ENCODE measurements at places on chromosomes 5 and 9. TPM values are rescaled to one million over a fixed set of nuclear protein-coding genes. Genes with fewer than 3 reads are reported as not detected.

GRCh38 chr9:1964093-1964492, 51.1 kb upstream of the SMARCA2 start:
- no peak overlapping the region for H3K4me3 ChIP-seq
- H3K36me3 ChIP-seq, result no peaks in the 10 kb centered on the region
- DNase-seq, result no peak
- H3K27me3 ChIP-seq, result no peaks in the 10 kb centered on the region

- no peak overlapping the region for H3K4me3 ChIP-seq
- H3K36me3 ChIP-seq, result no peaks in the 10 kb centered on the region
- H3K27ac ChIP-seq, result no peak overlapping the region
- H3K4me1 ChIP-seq, result no peaks in the 10 kb centered on the region
- H3K27me3 ChIP-seq, result no peaks in the 10 kb centered on the region
These were observed 10.6 kb upstream of the SLC25A48 start for GRCh38 chr5:135823881-135824280.

DNA sequence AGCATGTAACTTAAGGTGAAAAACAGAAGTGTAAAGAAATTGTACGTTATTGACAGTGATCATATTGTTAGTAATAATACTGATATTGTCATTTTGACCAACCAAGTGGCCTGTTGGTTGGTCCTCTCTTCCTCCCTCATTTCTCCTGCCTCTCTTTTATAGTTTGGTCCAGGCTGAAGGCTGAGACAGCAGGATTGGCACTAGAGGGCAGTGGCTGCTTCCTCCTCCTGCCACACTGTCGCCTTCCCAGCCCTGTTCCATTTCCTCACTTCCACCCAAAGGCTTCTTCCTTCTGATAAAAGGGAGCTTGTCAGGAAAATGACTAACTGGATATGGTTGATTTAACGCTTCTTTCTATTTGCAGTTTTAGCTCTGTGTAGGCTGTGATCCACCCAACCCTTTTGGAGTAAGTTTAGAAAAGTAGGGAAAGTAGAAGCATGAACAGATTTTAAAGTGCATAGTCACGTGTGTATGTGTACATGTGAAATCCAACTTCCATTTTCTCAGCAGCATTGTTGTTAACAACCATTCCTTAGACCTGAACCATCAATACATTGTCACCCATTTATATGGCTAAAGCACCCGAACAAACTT, 35.6 kb downstream of the PTCD2 start:
- H3K4me3 ChIP-seq, result no peak overlapping the region
- peaks cover 8% of the 10 kb centered on the region for H3K36me3 ChIP-seq
- H3K27me3 ChIP-seq, result no peaks in the 10 kb centered on the region
- no peak for DNase-seq

GRCh38 chr5:119274030-119274766, 81.6 kb upstream of the TNFAIP8 start:
- H3K36me3 ChIP-seq, result no peaks in the 10 kb centered on the region
- H3K27me3 ChIP-seq, result no peaks in the 10 kb centered on the region
- no peak overlapping the region for H3K4me3 ChIP-seq

DNA sequence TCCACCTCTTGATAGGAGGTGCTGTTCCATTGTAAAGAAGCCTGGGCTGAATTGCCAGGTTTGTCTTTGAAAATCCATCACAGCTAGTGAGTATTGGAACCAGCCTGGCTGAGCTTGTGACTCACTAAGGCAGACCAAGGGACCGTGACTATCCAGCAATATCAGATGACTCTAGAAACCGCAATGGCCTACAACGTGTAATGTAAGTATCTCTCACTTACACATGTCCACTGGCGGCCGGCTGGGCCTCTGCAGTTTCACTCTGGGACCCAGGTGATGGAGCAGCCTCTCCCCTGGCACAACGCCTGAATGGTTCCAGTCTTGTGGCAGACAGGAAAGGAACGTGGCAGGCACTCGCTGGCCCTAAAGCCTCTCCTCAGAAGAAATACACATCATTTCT, 3.1 kb upstream of the HRH2 start:
- H3K27me3 ChIP-seq, result peaks cover 4% of the 10 kb centered on the region
- no peak overlapping the region for H3K27ac ChIP-seq
- no peaks in the 10 kb centered on the region for H3K36me3 ChIP-seq
- H3K4me1 ChIP-seq, result peaks cover 14% of the 10 kb centered on the region
- DNase-seq, result no peak
- no peak overlapping the region for H3K4me3 ChIP-seq

DNA sequence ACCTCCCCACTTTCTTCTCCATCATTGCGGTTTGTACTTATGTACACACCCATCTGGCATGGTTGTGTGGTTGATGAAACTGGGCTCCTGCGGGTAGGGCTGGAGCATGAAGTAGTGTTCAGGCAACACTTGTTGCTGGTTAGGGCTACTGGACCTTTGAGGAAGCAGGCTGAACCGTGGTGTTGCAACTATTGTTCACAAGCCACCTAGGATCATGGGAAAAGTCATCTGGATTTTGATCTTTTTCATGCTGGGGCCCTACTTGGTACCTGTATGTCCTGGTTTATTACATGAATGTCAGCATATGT, 40.1 kb upstream of the TIFAB start:
- H3K36me3 ChIP-seq, result no peaks in the 10 kb centered on the region
- H3K27ac ChIP-seq, result no peak overlapping the region
- DNase-seq, result no peak
- peaks cover 37% of the 10 kb centered on the region for H3K4me1 ChIP-seq
- H3K27me3 ChIP-seq, result peaks cover 33% of the 10 kb centered on the region

DNA sequence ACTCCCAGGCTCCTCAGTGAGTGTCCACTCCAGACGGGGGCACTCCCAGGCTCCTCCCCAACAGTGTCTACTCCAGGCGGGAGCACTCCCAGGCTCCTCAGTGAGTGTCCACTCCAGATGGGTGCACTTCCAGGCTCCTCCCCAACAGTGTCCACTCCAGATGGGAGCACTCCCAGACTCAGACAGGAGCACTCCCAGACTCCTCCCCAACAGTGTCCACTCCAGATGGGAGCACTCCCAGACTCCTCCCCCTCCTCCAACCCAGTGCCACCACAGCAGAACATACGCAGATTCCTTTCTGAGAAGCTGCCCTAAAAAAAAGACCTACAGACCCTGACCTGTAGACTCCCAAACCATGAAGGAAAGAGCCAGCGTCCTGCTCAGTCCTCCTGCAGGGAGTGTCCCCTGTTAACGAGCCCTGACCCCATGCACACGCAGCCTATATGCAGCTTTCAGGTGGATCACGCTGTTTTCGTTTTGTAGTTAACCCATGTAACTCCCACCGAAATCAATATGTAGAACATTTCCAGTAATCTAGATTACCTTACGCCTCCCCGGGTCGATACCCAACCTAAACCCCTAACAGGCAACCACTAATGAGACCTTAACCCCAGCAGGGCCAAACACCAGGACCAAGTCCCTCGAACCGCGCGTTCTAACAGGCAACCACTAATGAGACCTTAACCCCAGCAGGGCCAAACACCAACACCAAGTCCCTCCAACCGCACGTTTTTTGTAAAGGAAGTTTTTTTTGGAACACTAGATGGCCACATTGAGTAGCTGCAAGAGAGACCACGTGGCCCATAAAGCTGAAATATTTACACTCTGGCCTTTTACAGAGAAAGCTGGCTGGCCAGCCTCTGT, 15.7 kb downstream of the PNPLA7 start:
- H3K27ac ChIP-seq, result no peak overlapping the region
- no peaks in the 10 kb centered on the region for H3K36me3 ChIP-seq
- no peak overlapping the region for H3K4me3 ChIP-seq
- H3K4me1 ChIP-seq, result no peaks in the 10 kb centered on the region
- H3K27me3 ChIP-seq, result no peaks in the 10 kb centered on the region
- DNase-seq, result peak; percentile 41

GRCh38 chr5:82735160-82735789, 341.9 kb downstream of the TMEM167A start:
- H3K4me1 ChIP-seq, result peaks cover 4% of the 10 kb centered on the region
- DNase-seq, result peak; percentile 71
- H3K4me3 ChIP-seq, result no peak overlapping the region
- no peaks in the 10 kb centered on the region for H3K36me3 ChIP-seq
- no peaks in the 10 kb centered on the region for H3K27me3 ChIP-seq

DNA sequence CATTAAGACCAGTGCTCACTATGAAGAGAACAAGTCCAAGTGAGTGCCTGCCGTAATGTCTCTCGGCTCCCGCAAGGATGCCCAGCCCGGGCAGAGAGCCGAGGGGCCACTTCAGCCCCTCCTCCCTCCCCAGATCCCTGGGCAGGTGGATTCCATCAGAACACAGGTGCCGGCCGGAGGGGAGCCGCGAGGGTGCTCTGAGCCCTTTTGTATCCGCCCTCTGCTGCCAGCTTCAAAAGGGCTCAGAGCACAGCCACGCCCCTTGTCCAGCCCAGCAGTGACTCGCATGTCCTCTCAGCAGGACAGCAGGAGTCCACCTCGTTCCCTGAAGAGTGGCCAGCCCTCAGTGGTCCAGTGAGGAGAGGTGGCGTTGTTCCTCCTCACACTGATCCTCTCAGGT, 43.9 kb downstream of the CYFIP2 start:
- no peak overlapping the region for H3K27ac ChIP-seq
- no peak for DNase-seq
- no peak overlapping the region for H3K4me3 ChIP-seq
- no peaks in the 10 kb centered on the region for H3K27me3 ChIP-seq

DNA sequence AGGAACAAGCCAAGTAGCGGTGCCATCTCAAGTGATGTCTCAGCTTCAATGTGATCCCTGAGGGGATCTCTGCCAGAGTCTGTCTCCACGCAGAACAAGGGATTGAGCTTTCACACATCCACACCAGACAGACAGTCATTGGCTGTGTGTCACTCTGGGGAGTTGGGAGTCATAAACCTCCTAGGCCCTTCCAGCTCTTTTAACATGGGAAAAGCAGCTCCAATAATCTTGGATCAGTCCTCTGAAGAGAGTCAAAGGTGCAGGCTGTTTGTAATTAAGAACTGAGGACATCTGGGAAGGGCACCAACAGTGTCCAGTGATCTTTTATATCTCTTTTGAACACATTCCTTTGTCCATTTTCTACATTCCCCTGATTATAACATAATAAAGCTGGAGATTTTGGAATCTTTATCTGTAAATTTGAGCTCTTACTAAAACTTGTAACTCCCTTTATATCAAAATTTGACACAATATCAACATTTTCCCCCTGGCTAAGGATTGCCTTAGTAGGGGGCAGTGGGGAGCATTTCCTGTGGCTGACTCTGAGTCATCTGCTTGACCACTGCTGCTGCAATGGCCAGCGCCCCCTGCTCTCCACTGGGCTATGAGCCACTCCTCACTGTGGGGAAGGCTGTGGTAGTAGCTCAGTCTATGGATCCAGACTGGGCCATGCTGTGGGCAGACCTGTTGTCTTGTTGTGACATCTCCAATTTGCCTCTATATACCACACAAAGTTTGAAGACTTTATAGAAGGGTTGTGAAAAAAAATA, 284.4 kb downstream of the OSTF1 start:
- no peaks in the 10 kb centered on the region for H3K36me3 ChIP-seq
- H3K27ac ChIP-seq, result no peak overlapping the region
- H3K27me3 ChIP-seq, result no peaks in the 10 kb centered on the region
- no peak overlapping the region for H3K4me3 ChIP-seq

- no peaks in the 10 kb centered on the region for H3K4me1 ChIP-seq
- H3K27me3 ChIP-seq, result no peaks in the 10 kb centered on the region
These were observed 9.8 kb downstream of the INPP5E start for GRCh38 chr9:136429683-136430491.

DNA sequence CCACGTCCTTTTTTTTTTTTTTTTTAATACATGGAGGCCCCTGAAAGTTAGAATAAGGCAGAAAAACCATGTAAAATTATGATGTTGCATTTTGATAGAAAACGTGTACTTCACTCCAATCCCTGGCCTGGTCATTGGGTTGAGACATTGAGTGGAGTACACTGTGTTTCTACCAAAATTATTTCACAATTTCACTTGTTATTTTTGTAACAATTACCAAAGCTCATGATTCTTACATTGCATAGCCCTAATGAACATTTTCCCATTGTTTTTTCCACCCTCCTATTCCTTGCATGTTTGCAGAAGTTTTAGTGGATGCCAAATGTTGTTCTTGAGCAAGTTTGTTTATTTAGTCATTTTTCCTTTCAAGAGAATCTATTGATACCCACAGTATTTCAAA, 21.9 kb downstream of the MAMDC2 start:
- no peaks in the 10 kb centered on the region for H3K4me1 ChIP-seq
- no peak overlapping the region for H3K4me3 ChIP-seq
- H3K36me3 ChIP-seq, result no peaks in the 10 kb centered on the region
- no peaks in the 10 kb centered on the region for H3K27me3 ChIP-seq

DNA sequence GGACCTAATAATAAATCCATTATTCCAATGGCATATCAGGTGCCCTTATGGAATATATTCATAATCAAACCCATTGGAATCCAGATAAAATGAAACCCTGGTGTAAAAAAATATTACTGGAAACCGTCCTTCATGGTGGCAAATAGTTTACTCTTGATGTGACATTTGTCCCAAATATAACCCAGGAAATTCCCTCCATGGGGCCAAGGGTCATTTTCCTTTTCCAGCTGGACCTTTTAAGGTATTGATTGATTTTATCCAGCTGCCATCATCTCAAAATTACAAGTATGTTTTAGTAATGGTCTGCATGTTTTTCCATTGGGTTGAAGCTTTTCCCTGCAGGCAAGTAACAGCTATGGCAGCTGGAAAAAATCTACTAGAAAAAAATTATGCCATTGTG, 8.4 kb upstream of the UGT3A1 start:
- H3K27me3 ChIP-seq, result no peaks in the 10 kb centered on the region
- H3K4me1 ChIP-seq, result no peaks in the 10 kb centered on the region
- no peaks in the 10 kb centered on the region for H3K36me3 ChIP-seq
- no peak overlapping the region for H3K4me3 ChIP-seq
- no peak overlapping the region for H3K27ac ChIP-seq

- no peak overlapping the region for H3K27ac ChIP-seq
- no peaks in the 10 kb centered on the region for H3K4me1 ChIP-seq
- no peak overlapping the region for H3K4me3 ChIP-seq
- no peaks in the 10 kb centered on the region for H3K36me3 ChIP-seq
- DNase-seq, result no peak
These were observed 273.2 kb downstream of the FAM170A start for GRCh38 chr5:119902593-119902992.

- no peaks in the 10 kb centered on the region for H3K27me3 ChIP-seq
- DNase-seq, result no peak
- H3K27ac ChIP-seq, result no peak overlapping the region
These were observed 17.7 kb upstream of the CPLX2 start for GRCh38 chr5:175853573-175854230.

DNA sequence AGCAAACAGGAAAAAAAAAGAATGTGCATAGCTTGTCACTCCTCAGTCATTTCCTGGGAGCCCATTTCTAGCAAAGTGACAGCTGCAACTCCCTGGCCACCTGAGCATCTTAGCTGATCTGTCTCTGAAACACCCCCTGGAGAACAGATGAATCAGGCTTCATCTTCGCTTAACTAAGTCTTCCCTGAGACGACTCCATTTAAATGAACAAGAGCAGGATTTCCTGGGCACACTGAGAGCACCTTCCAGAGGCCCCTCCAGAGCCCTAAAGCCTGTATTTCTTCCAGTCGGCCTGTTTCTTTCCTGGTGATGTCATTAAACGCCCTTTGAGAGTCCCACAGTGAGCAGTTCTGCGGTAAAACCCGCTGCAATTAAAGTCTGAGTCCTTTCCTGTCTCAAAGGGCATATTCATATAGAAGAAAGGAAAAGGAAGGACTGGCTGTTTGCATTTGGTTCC, 13.9 kb downstream of the TGFBI start:
- no peaks in the 10 kb centered on the region for H3K27me3 ChIP-seq
- H3K4me1 ChIP-seq, result peaks cover 55% of the 10 kb centered on the region
- no peak overlapping the region for H3K4me3 ChIP-seq
- peak overlapping the region; percentile 69 for H3K27ac ChIP-seq

The NR2F1-AS1 gene
- total RNA-seq, result 7.3 TPM

The ITGA2 gene
- total RNA-seq, result 35.9 TPM

The BRINP1 gene
- 2.7 TPM for total RNA-seq

The MOB3B gene
- total RNA-seq, result 3.9 TPM

The GRXCR2 gene
- total RNA-seq, result not detected

The GFM2 gene
- 38.9 TPM for total RNA-seq

The TMOD1 gene
- 0.48 TPM for total RNA-seq

The EGFLAM gene
- total RNA-seq, result 1.1 TPM

The FOXD4L3 gene
- not detected for total RNA-seq
